ENCODE measurements at places on chromosomes 6 and 20.

- DNase-seq = no peak
These were observed 74.7 kb upstream of the RUNX2 start for GRCh38 chr6:45253453-45253852.

DNA sequence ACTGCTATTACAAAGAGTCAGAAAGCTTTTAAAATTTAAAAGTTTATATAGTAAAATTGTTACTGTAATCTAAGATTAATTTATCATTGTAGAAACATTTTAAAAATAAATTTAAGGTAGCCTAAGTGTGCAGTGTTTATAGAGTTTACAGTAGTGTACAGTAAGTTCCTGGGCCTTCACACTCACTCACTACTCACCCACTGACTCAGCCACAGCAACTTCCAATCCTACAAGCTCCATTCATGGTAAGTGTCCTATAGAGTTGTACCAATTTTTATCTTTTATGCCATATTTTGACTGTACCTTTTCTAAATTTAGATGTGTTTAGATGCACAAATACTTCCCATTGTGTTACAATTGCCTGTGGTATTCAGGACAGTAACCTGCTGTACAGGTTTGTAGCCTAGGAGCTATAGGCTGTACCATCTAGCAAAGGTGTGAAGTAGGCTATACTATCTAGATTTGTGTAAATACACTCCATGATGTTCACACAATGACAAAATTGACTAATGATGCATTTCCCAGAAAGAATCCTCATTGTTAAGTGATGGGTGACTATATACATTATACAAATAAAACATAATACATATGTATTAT is 10.2 kb upstream of the TMEM170B start:
- DNase-seq = no peak

GRCh38 chr20:23331450-23332350 is 18.9 kb upstream of the NXT1 start:
- no peak for DNase-seq

DNA sequence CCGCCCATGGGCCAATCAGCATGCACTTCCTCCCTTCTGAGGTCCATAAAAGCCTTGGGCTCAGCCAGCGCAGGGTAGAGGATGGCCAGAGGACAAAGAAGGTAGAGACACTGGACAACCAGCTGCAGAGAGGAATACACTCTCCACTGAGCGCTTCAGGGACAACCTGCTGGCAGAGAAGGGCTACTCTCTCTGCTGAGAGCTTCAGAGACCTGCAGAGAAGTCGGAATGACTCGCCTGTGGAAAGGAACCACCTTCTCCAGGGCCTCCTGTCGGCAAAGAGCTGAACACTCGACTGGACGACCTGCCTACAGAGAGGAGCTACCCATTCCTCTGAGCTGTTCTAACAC is 31.4 kb upstream of the SLA2 start:
- DNase-seq = no peak

GRCh38 chr6:159541296-159541695 is 151.7 kb downstream of the SOD2 start:
- no peak for DNase-seq

GRCh38 chr6:16158943-16159557 is 30.2 kb downstream of the MYLIP start:
- DNase-seq = no peak

DNA sequence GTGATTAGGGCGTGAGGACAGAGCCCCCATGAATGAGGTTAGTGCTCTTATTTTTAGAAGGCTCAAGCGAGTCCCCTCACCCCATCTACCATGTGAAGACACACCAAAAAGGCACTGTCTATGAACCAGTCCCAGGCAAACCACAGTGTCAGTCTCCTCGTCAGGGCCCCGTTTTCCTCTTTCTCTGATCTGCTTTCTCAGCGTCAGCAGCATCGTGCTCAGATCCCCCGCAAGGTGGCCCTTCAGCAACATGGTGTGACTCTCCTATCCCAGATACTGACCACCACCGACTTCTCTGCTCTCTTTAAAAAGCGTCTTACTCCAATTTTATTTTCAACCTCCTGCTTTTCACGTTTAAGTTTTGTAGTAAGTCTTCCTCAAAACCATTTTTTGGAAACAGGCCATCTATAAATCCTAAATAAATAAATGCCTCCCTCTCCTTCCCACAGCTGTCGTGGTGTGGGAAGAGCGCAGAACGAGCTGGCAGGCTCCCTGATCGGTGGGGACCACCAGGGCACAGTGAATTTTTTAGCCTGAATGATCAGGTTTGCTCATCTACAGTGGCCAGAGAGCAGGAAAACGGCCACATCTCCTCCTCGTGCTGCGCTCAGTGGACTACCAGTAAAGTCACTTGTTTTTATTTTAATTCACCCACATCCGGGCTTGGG is 113.1 kb downstream of the BMP7 start:
- no peak for DNase-seq
